ENCODE measurements at places on chromosomes 3 and 15.
A peak's percentile ranks its signal among the peaks of the same experiment; 100 is the strongest.

- DNase-seq = no peak
These were observed 9.0 kb downstream of the GMNC start for GRCh38 chr3:190853464-190853863.

DNA sequence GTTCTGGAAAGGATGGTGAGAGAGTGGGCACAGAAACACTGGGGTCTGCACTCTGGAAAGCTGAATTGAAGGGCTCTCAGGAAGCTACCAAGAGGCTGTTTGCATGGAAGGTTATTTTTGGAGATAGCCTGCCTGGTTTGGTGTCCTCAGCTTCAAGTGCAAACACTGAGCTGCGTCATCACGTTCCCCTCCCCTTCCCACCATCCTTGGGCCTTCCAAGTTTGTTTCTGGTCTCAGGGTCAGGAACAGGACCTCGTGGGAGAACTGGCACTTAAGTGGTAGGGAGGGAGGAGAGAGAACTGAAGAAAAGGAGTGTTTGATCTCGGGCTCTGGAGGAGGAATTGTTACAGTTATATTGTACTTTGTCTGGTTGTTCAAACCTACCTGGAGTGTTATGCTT is 10.6 kb downstream of the ST6GAL1 start:
- DNase-seq = peak; percentile 60

DNA sequence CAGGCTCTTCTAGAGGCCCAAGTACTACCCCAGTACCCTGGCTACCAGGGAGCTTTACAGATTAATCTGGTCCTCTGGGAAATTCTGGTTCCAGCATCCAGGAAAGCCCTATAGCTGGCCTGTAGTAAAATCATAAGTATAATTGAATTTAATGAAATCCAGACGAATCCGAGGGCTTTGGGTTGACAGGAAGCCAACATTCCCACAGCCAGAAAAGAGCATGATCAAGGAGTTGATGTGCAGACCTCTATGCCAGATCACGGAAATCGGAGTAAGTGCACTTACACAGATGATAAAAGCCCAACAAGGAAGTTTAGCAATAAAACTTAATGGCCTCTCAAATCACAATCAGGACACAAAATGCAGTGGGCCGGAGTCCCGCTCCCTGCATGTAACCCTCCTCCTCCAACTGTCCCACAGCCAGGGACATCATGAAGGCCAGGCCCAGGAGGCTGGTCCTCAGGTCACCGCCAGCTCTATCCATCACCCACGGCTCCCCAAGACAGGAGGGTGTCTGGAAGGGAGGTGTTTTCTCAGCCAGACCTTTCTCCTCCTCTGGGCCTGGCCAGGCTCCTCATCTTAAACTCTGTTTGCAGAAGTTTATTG is 62.8 kb upstream of the SEC22A start:
- no peak for DNase-seq

DNA sequence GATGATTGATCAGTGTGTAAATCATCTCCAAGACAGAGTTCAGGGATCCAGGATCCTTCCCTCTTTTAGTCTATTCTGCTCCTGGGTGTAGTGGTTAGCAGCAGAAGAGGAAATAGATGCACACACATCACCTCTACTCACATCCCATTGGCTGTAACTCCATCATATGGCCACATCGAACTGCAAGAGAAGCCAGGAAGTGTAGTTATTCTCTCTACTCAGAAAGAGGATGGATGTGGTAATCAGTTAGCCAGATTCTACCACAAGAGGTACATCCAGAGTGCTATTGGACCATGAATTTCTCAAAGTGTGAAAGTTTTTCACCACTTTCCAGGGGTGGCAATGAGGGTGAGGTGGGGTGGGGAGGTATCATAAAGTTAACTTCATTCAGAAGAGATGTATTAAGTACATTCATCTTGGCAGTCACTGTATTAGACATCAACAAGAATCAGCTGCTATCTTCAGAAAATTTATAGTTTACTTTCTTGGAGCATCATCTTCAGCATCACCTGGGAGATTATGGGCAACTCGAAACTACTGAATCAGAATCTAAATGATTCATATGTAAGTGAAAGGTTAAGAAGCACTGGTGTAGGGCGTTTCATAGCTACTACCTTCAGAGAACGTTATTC is 60.6 kb upstream of the GAP43 start:
- DNase-seq = no peak

GRCh38 chr3:171054921-171055320 is 28.4 kb upstream of the SLC2A2 start:
- no peak for DNase-seq

GRCh38 chr3:123546133-123546755 is 38.6 kb downstream of the HACD2 start:
- DNase-seq = peak; percentile 43

GRCh38 chr15:50820808-50821382 is 55.4 kb upstream of the SPPL2A start:
- no peak for DNase-seq

DNA sequence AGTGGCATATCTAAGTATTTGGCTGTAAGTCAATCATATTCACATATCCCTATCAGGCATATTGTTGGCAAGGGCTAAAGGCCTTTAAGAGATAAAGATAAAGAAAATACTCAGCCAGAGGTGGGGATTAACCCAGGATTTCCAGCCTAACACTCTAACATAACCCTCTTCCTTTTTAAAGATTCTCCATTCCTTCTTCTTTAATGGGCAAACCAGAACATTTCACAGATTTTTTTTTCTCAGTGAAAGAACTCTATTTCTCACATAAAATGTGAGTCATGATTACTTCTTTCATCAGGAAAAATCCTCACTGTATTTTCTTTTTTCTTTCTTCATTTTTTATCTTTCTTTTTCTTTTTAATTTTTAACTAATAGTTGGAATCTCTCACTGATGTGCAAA is 200.4 kb downstream of the NR1D2 start:
- DNase-seq = no peak
